ENCODE measurements at places on chromosomes 1 and 21.

- DNase-seq, result no peak
Measured at GRCh38 chr1:35029761-35030160, 2.0 kb downstream of the ZMYM6 start.

DNA sequence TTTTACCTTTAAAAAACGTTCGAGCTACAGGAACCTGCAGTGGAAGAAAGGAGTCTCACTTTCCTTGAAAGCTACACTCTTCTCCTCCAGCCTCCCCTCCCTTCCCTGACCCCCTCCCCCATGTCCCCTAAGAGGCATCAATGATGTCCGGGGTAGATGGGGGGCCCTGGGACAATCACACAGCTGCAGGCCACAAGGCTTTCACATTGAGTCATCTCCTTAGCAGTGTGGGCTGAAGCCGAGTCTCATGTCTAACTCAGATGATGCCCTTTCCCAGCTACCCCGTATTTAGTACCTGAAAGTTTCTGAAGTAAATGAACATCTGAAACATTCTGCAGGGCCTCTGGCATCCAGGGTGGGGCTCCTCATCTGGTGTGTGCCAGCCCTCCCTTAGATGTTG, 6.3 kb upstream of the GPR25 start:
- DNase-seq, result no peak

DNA sequence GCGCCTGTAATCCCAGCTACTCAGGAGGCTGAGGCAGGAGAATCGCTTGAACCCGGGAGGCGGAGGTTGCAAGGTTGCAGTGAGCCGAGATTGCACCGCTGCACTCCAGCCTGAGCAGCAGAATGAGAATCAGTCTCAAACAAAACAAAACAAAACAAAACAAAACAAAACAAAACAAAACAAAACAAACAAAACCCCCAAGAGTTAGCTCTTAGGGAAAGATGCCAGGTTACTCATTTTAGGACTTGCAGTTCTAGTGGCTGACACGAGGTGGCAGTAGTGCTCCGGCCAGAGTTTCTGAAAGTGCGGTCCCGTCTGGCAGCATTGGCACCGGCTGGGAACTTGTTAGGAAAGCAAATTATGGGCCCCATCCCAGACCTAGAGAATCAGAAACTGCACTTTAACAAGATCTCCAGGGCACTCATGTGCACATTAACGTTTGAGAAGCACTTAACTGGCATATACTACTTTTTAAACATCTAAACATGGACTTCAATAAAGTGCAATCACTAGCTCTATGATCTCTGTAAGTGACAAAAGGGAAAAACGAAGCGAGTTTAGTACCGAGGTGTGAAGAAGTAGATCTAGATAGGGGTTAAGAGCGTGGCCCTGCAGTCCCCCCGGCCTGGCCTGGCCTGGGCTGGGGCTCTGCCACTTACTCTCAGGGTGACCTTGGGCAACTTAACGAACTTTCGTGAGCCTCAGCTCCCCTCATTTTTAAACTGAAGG, 41.9 kb upstream of the TNFRSF1B start:
- DNase-seq, result peak; percentile 81

DNA sequence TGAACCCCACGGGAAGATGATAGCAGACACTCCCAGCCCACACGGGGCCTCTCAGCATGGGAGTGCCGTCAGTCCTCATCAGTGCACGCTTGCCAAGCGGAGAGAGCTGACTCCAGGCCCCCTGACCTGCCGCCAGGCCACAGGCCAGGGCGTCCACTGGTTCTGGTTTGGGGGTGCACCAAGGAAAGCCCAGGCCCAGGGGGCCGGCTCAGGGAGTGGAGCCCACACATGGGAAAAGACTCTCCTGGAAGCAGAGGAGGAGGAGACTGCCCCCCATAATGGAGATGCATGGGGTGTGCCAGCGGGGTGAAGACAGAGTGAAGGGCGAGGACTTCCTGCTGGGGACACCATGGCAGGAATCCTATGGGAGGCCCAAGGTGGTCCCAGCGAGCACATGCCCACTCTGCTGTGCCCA, 6.4 kb downstream of the TRIM11 start:
- no peak for DNase-seq

DNA sequence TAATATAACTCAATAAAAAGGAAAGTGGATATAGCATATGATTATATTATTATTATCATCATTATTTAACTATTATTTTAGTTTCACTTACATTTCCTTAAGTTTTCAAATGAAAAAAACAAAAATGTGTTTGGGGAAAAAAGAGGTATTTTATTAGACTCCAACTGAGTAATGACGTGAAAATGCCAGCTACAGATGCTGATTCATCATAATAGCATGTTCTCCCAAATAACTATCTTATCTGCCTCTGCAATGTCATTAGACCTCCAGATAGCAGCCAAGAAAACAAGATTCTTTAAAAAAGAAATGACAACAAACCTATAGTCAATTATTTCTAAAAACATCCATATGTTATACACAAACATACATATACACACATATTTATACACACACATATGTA, 1071.9 kb upstream of the TMPRSS15 start:
- DNase-seq, result no peak

- DNase-seq, result no peak
Measured at GRCh38 chr21:24594082-24594481, 1013.2 kb downstream of the MRPL39 start.

GRCh38 chr21:46429754-46430681, 28.7 kb upstream of the DIP2A start:
- no peak for DNase-seq

DNA sequence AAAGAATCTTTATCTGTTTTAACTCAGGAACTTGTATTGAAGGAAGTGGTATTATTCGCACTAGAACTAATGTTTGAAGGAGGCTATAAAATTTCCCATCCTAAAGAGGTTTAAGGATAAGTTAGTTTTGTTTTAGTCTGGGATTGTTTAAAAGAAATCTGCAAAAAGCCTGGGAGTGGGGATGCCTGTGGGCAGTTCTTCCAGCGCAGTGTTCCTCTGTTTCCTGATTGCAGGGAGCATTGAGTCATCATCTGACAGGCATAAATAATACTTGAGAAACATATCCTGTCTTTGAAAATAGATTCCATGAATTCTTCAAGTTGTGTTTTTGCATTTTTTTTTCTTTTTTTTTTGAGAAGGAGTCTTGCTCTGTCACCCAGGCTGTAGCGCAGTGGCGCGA, 350.8 kb upstream of the PTBP2 start:
- no peak for DNase-seq

DNA sequence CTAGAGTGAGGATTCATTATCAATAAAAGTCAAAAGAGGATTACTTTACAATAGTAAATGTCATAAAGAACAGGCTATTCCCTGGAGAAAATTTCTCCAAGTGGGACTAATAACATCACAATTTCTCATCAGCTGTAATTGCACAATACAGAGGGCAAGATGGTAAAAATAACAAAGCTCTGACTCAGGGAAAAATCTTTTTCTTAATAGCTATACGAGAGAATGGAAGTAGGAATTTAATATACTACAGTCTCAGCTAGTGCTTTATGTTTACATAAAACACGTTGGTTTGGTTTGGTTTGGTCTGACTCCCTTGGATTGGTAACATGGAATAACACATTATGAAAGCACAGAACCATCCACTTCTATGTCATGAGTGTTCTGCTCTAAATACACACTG, 397.6 kb downstream of the LRRIQ3 start:
- no peak for DNase-seq

DNA sequence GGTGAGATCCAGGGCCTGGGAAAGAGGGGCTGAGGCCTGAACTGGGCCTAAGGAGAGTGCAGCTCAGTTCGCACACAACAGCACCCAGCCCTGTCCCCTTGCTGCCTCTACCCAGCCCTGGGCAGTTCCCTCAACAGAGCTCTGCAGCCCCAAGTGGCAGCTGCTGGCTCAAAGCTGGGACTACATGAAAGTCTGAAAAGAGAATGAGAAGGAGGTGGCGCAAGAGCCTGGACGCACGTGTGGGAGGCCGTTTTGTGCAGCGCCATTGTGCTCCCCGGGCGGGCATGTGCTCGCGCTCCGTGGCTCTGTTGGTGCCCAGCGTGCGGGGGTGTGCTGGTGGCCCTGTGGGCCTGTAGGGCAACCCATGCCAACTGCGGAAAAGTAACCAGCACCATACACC, 10.3 kb downstream of the GPR37L1 start:
- DNase-seq, result no peak

DNA sequence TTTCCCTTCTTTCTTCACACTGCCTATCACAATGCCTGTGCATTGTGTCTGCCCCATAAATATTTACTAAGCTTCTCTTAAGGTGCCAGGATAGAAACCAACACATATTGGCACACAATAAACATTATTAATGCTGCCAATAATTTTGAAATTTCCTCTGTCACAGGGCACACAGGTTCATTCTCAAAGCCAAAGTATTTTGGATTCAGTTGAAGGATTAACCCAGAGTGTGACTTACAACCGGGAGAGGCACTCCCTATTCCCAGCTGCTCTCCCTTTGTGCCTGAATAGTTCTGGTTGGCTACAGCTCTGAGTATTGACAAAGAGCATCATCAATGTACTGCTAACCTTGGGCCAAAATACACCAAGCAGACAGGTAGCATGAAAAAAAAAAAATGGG, 46.6 kb upstream of the ATP1A1 start:
- no peak for DNase-seq

DNA sequence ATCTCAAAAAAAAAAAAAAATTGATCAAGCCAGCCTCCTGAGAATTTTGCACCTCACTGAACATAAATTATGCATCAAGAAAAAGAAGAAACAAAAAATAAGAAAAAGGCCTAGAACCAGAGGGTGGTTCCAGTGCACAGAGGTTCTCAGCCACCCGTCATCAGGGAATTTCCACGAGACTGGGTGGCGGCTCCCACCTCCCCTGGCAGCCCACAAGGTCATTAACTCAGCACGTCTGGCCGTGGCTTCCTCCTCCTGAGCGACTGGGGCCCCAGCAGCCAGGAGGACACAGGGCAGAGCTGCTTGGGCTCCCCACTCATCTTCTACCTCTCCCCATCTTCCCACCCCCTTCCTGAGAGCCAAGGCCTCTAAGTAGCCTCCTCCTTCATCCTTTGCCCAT, 15.7 kb upstream of the TMEM51 start:
- peak; percentile 53 for DNase-seq

DNA sequence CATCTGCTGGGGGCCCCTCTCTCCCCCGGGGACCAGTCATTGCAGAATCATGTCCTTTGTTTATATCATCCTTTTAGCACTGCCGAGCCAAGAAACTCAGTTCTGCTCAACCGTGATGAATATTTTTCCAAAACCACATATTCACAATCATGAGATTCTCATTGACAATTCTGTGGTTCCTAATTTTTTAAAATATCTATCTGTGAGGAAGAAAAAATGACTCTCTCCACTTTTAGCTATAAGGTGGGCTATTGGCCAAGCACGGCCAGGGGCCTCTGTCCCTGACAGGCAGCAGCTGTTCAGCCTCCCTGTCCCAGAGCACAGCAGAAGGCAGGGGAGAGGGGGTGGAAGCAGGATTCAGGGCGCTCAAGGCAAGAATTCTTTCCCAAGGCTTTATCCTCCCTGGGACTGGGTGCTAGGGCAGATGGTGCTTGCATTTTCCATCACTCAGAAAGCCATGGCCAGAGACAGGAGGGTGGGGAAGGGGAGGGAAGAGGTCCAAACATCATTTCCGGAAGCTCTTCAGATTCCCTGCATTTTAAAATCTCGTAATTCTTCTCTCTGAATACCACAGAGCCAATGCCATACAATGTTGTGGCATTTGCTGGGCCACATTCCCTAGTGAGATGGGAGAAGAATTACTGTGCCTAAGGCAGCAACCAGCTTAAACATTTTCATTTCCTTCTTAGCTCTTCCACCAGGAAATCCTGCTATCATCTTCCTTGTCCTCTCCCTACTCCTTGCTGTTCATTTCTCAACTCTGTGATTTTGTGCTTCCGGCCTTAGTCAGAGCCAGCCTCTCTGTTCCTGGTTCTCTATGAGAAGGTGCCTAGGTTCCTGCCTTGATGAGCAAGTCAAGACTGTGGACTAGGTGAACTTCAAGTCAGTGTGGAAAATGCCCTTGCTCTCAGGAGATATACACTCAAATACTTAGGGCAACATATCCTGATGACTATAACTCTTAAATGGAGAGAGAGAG, 60.3 kb downstream of the KCNJ6 start:
- DNase-seq, result no peak

DNA sequence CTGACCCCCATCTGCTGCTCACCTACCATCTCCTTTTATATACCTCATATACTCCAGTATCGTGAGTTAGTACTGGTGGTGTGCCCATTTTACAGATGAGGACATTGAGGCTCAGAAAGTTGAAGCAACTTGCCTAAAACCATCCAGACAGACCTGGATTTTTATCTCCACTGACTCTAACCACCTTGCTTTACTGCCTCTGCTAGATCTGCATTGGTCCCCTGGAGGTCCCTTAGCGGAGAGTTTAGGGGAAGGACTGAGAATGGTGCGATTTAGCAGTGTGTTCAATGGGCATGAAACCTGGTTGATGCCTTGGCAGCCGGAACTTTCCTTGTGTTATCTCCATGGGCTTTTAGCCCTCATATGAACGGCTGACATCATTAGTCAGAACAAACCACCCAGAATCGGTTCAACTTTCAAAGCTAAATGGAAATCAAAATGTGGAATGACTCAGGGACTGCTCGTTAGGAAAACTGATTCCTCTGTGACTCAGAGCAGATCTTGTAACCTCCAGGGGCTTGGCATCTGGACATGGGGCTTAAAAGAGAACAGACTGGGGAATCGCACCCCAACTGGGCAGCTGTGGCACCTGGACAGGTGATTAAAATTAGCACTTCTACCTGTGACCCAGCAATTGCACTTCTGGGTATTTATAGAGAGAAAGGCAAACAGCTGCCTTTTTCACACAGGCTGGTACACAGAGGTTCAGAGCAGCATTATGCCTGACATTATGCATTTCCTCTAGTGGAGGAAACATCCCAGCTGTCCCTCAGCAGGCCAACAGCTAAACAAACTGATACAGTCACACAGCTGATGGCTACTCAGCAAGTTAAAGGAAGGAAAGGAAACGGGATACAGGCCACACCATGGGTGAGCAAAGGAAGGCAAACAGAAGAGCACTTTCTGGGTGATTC, 25.3 kb downstream of the TMEM51 start:
- DNase-seq, result no peak

- no peak for DNase-seq
Measured at GRCh38 chr1:109980324-109981003, 4.1 kb upstream of the AHCYL1 start.

DNA sequence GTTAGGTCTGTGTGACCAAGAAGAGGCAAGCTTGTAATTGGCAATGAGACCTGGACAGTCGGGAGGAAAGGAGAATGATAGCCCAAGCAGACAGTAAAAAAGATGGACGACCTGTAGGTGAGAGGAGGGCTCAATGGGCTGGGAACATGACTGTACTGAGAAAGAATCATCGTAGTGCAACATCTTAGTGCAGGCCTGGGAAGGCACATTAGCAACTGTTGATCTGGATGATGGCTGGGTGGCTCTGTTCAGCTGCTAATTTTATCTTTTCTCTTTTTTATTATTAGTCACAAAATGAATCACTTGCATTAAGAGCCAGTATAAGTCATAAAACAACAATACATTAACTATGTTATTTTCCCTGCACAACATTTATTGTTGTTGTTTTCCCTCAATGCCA, 32.9 kb downstream of the IFI44 start:
- no peak for DNase-seq

- DNase-seq, result no peak
Measured at GRCh38 chr1:56028244-56028643, 551.1 kb downstream of the PLPP3 start.

GRCh38 chr1:210400043-210400840, 71.5 kb downstream of the HHAT start:
- peak; percentile 20 for DNase-seq

Data from CD4-positive, alpha-beta T cell treated with Interleukin-4 for 1 hour (primary cell).